Peyer's patch (tissue), 4 donors: ENCODE measurements at places on chromosomes 1 and 21. TPM values are rescaled to one million over a fixed set of nuclear protein-coding genes. Genes with fewer than 3 reads are reported as not detected.

- H3K4me1 ChIP-seq: no peaks in the 10 kb centered on the region
- no peak overlapping the region for H3K4me3 ChIP-seq
- no peak for DNase-seq
- H3K36me3 ChIP-seq: no peaks in the 10 kb centered on the region
These were observed 26.1 kb upstream of the RCAN3 start for GRCh38 chr1:24476571-24476970.

DNA sequence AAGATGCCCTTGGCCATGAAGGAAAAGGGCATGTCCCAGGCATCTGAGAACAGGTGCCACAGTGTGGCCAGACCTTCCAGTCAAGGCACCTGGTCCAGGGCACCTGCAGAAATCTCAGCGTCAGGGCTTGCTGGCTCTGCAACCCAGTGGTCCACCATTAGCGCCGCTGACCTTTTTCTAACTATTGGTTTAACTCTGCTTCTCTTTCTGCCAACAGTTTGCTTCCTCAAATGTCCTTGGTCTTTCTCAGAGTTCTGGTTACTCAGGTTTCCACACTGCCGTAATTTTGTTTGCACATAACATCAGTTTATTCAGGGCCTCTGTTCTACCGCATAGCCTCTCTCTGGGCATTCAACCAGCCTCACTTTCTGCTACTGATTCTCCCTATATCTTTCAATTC, 16.5 kb upstream of the FYB2 start:
- no peak for DNase-seq
- H3K27ac ChIP-seq: no peak overlapping the region
- H3K4me3 ChIP-seq: no peak overlapping the region
- no peaks in the 10 kb centered on the region for H3K4me1 ChIP-seq
- H3K36me3 ChIP-seq: no peaks in the 10 kb centered on the region
- H3K27me3 ChIP-seq: no peaks in the 10 kb centered on the region

GRCh38 chr21:15009837-15010363, 54.9 kb downstream of the NRIP1 start:
- no peak overlapping the region for H3K4me3 ChIP-seq
- no peak overlapping the region for H3K27ac ChIP-seq
- no peak for DNase-seq

DNA sequence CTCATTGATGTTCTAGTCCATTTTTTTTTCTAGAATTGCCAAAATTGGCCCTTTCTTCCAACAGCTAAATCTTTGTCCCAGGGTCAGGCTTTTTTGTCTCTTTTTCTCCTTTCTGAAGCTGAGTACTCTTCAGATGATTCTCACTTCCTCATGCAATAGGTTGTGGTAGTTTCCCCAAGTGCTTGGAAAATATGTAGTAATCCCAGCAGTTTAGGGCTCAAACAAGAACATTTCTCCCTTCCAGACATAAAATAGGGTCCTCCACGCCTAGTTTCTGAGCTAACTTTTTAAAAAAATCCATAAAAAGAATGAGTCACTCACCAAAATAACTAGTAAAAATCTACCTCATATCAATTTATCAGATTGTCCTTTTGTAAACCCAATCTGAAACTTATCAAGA, 10.0 kb upstream of the MCOLN3 start:
- H3K27me3 ChIP-seq: no peaks in the 10 kb centered on the region
- H3K27ac ChIP-seq: no peak overlapping the region
- no peaks in the 10 kb centered on the region for H3K36me3 ChIP-seq
- H3K4me1 ChIP-seq: no peaks in the 10 kb centered on the region

The LAMB3 gene
- 109 TPM for total RNA-seq

The DCDC2B gene
- not detected for total RNA-seq

The TRAF5 gene
- 10.9 TPM for total RNA-seq

The CALML6 gene
- total RNA-seq: not detected
